Activated gamma-delta T cell treated with Interleukin-2 at 50 U/mL for 16 hours (primary cell): ENCODE measurements at places on chromosomes 3 and 15.

DNA sequence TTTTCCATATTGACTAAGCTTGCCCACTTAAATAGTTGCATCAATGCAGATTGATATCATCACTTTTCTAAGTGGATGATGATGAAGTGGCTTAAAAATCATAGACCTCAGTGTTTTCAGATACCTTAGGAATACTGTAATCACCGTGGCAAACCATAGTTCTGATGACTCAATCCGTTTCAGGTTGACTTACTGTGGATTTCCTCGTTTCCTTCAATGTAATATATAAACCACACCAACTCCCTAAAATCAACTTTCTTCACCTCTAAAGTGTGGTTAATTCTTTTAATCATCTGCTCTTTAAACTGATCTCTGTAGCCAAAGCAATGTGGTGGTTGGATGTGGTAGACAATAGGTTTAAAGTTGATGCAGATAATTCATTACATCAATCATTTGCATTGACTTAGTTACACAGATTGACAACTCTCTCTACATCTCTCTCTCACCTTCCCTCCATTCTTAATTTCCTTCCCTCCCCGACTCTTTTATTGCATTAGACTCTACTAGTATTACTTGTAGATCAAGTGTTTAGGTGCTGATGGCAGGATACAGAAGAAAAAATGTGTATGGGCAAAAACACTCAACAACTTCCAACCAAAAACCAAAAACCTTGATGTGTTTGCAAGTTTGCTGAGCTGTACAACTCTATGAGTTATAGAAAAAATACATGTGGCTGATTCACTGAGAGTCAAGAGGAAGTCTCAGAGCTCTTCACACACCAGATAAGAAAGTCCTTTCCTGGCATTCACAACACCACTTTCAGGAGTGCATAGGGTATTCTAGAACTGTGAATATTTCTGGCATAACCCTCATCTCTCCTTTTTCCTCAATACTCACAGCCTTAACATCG, 243.5 kb downstream of the NFKBIZ start:
- DNase-seq = no peak

DNA sequence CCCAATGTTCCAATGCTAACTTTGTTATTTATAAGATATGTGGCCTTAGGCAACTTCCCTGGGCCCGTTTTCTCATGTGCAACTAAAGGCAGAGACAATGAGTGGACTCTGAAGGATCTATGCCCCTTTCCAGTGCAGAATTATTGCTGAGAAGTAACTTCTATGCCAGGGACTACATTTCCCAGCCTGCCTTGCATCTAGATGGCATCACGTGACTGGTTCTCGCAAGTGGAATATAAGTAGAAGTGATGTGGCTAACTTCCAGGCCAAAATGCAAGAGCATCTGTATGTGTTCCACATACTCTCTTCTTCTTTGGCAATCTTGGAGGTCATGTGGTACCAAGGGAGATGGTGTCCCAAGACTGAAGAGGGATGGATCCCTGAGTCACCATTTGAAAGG, 674.4 kb downstream of the NTRK3 start:
- no peak for DNase-seq

- DNase-seq = no peak
These were observed 22.4 kb downstream of the PAQR5 start for GRCh38 chr15:69320977-69321554.

- DNase-seq = no peak
These were observed 186.3 kb downstream of the SATB1 start for GRCh38 chr3:18238746-18239331.

GRCh38 chr15:50241684-50242450, 23.7 kb downstream of the HDC start:
- DNase-seq = no peak
